B cell (primary cell): ENCODE measurements at places on chromosomes 12 and 14.

DNA sequence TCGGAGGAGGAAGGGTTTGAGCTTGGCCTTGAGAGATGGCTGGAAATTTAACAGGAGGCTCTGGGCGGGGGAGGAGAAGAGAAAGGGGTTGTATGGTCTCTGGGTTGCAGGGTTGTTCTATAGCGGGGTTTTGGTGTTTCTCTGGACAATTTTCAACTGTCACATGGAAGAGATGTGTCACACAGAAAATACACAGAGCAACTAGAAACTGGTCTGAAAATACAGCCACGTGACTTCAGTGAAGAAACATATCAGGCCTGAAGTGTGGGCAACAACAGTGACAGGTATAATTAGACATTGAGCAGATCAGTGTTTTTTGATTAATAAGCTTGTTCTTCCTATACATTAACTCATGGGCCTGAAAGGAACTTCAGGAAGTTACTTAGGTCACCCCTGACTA, 205.3 kb upstream of the HMGA2 start:
- no peaks in the 10 kb centered on the region for H3K36me3 ChIP-seq
- H3K27me3 ChIP-seq = no peaks in the 10 kb centered on the region
- H3K4me3 ChIP-seq = no peak overlapping the region
- no peak for DNase-seq

GRCh38 chr12:93292213-93292612, 85.5 kb upstream of the NUDT4 start:
- H3K36me3 ChIP-seq = no peaks in the 10 kb centered on the region
- no peak overlapping the region for H3K27ac ChIP-seq
- H3K27me3 ChIP-seq = no peaks in the 10 kb centered on the region
- H3K4me3 ChIP-seq = no peak overlapping the region
- DNase-seq = no peak
- peaks cover 8% of the 10 kb centered on the region for H3K4me1 ChIP-seq

DNA sequence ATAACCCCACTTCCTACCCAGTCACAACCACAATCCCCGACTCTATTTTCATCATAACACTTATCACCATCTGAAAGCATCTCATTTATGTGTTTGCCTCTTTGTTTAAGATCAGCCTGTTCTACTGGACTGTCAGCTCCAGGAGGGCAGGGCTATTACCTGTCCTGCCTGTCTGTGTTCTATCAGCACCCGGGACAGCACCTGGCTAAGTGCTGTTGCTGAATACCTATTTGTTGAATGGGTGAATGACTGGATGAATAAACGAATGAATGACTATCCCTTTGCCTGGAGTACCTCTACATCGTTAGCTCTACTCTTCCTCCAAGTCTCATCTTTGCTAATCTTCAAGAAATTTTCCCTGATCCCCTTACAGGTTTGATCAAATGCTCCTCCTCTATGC, 69.0 kb downstream of the WSCD2 start:
- no peak overlapping the region for H3K27ac ChIP-seq
- no peak for DNase-seq
- H3K27me3 ChIP-seq = peaks cover 3% of the 10 kb centered on the region
- H3K36me3 ChIP-seq = no peaks in the 10 kb centered on the region

DNA sequence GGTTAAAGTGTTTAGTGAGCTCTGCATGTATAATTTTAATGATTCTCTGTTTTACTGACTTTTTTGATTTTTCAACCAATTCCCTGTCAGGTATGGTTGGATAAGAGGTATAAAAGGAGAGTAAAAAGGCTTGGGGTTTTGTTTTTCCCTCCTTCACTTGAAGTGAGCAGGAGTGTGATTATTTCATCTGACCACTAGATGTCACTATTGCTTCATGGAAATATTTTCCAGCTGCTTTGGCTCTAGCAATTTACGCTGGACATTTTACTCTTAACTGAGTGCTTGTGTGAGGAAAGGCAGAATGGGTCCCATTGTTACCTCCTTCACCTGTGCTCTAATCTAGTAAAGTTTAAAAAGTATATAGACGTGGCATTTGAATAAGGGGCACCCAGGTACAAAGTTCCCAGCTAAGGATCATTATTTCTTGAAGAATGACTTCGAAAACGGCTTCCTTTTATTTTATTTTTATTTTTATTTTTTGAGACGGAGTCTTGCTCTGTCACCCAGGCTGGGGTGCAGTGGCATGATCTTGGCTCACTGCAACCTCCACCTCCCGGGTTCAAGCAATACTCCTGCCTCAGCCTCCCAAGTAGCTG, 66.5 kb downstream of the TBC1D30 start:
- H3K27ac ChIP-seq = no peak overlapping the region
- no peak overlapping the region for H3K4me3 ChIP-seq
- no peaks in the 10 kb centered on the region for H3K27me3 ChIP-seq
- no peaks in the 10 kb centered on the region for H3K36me3 ChIP-seq
- no peaks in the 10 kb centered on the region for H3K4me1 ChIP-seq

DNA sequence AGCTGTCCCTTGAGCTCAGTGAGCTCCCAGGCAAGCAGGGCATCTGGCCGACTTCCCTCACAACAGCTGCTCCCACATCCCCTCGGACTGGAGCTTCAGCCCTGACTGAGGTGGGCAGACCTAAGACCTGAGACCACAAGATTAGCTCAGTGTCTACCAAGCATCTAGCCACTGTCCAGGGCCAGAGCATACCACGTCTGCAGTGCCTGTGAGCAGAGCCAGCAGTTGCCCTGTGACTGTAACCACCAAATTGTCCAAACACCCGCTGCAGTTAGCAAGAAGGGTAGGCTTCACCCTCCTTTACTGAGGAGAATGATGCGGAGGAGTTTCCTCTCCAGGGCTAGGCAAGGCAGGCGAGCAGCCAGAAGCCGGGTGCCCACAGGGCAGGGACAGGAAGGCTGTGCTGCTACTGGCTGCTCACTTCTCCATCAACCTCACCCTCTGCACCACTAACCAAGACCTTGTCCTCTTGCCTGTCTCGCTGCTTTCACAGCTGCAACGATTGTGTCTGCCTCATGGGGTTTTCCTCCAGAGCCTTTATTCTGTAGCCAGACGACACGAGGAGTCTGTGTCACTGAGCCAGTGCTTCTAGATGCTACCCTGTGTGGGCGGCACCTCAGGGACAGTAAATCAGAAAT, 53.9 kb downstream of the ANAPC7 start:
- DNase-seq = peak; percentile 50
- H3K4me1 ChIP-seq = peaks cover 12% of the 10 kb centered on the region
- H3K27me3 ChIP-seq = no peaks in the 10 kb centered on the region
- H3K36me3 ChIP-seq = no peaks in the 10 kb centered on the region
- H3K4me3 ChIP-seq = no peak overlapping the region

DNA sequence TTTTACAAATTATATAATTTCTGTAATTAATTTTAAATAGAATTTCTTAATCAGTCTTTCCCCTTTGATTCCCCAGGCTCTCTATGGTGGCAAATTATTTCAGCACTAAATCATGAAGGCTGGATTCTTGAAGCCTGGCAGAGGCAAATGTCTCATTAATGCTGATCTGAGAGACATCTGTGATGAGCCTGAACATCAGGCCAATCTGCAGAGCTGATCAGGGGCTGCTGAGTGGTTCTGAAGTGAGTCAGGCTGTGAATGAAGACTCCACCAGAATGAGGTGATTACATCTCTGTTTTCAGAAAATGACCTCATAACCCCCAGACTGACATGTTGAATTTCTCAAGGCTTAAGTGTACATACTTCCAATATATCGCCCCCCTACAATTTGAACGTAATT, 124.2 kb upstream of the MIS18BP1 start:
- no peak for DNase-seq
- no peak overlapping the region for H3K27ac ChIP-seq
- no peaks in the 10 kb centered on the region for H3K27me3 ChIP-seq
- no peaks in the 10 kb centered on the region for H3K4me1 ChIP-seq
- H3K4me3 ChIP-seq = no peak overlapping the region

DNA sequence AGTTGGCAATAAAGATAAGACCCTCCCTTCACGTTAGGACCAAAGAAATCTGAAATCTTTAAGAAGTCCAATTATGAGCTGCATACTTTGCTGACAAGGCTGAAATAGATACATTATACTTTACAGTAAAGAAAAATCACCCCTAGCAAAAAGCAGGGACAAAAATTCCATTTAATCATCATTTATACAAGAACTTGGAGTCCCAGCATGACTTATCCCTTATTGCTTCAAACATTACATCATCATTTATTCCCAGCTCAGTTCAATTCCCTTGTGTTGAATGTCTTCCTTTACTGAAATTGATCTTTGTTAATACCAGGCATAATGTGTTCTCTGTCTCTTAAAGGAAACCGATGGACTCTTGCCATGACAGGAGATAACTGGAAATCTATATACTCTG, 449.6 kb upstream of the CCDC196 start:
- H3K27me3 ChIP-seq = peaks cover 5% of the 10 kb centered on the region
- DNase-seq = no peak
- H3K4me3 ChIP-seq = no peak overlapping the region

GRCh38 chr14:88143810-88144209, 138.9 kb downstream of the GPR65 start:
- no peaks in the 10 kb centered on the region for H3K27me3 ChIP-seq
- no peak overlapping the region for H3K4me3 ChIP-seq
- H3K36me3 ChIP-seq = no peaks in the 10 kb centered on the region
- H3K4me1 ChIP-seq = no peaks in the 10 kb centered on the region
- DNase-seq = no peak

- no peaks in the 10 kb centered on the region for H3K27me3 ChIP-seq
- no peak for DNase-seq
- peak overlapping the region; percentile 63 for H3K4me3 ChIP-seq
- peak overlapping the region; percentile 30 for H3K27ac ChIP-seq
- H3K4me1 ChIP-seq = peaks cover 34% of the 10 kb centered on the region
- H3K36me3 ChIP-seq = peaks cover 27% of the 10 kb centered on the region
Measured at GRCh38 chr12:56188778-56189098, 545 bp downstream of the SMARCC2 start.

- H3K27me3 ChIP-seq = no peaks in the 10 kb centered on the region
- no peak overlapping the region for H3K27ac ChIP-seq
- H3K36me3 ChIP-seq = no peaks in the 10 kb centered on the region
- DNase-seq = no peak
- H3K4me1 ChIP-seq = no peaks in the 10 kb centered on the region
Measured at GRCh38 chr12:111143271-111143670, 222.9 kb upstream of the MYL2 start.

DNA sequence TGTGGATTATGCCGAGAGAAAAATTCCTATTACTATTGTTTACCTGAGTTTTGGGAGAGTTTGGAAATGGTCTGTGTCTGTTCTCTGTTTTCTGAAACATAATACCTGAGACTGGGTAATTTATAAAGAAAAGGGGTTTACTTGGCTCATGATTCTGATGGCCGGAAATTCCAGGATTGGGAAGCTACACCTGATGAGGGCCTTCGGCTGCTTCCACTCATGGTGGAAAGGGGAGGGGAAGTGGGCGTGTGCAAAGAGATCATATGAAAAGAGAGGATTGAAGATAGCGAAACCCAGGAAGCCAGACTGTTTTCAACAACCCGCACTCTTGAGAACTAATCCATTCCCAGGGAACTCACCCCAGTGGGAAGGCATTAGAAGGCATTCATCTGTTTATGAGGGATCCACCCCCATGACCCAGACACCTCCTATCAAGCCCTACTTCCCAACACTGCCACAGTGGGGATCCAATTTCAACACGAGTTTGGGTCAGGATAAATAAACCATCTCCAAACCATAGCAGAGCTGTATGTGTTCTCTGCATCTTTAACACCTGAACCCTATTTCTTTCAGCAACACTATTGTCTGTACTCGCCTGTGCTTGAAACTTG, 51.1 kb downstream of the APAF1 start:
- H3K36me3 ChIP-seq = peaks cover 2% of the 10 kb centered on the region
- no peak overlapping the region for H3K4me3 ChIP-seq
- H3K4me1 ChIP-seq = no peaks in the 10 kb centered on the region
- no peak overlapping the region for H3K27ac ChIP-seq

DNA sequence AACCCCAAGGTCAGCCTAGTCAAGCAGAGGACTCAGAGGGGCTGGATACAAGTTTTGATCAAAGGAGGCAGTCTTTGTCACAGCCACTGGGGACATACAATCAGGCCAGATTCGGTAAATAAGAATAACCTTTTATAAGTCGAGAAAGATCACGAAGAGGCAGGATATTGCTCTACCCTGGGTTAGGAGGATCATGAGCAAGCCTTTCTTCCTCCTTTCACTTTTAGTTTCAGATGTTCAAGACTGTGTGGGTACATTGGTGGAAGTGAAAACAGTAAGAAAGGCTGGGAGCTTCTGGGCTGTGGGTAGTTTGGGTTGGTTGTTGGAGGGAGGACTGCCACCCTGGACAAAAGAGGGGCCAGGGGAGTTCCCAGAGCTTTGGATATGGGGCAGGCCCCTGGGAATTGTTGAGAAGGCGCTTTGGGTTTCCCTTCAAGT, 127.7 kb downstream of the SNAPC1 start:
- peaks cover 57% of the 10 kb centered on the region for H3K4me1 ChIP-seq
- H3K27me3 ChIP-seq = no peaks in the 10 kb centered on the region
- H3K36me3 ChIP-seq = no peaks in the 10 kb centered on the region
- H3K27ac ChIP-seq = peak overlapping the region; percentile 72
- no peak overlapping the region for H3K4me3 ChIP-seq

DNA sequence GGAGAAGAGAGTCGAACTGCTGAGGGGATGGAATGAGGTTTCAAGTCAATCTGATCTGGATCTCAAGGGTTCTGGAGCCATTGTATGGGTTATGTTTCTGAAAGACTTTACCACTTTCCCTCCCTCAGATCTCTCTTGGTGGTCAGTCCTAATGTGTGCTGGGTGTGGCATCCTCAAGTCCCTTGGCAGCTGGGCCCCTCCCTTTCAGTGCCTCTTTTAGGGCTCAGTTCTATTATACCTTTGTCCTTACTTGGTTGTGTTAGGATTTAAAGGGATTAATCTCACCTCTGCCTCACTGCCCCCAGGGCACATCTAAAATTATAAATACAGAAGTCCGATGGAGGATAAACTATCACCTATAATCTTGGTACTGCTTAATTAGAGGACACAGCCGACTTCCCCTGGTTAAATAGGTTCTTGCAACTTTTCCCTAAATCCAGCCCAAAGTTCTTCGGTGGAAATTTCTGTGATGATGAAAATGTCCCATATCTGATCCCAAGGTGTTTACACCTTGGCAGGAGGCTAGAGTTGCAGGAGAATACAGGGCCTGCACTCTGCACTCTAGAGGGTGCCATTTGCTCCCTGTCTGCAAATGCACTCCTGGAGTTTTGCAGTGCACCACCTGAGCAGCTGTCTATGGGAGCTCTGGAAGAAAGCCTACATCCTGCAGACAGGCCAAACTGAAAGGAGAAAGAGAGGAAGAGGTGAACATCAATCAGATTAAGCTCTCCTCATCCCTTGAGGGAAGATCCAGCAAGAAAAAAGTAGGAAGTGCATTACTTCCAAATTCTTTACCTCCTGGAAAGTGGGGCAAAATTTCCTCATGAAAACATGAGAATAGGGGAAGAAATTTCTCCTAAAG, 106.8 kb downstream of the NUAK1 start:
- no peaks in the 10 kb centered on the region for H3K36me3 ChIP-seq
- no peak for DNase-seq
- no peak overlapping the region for H3K4me3 ChIP-seq

GRCh38 chr12:14635776-14636175, 60.6 kb downstream of the GUCY2C start:
- H3K4me3 ChIP-seq = no peak overlapping the region
- DNase-seq = no peak

GRCh38 chr12:108666401-108666881, 32.7 kb upstream of the SELPLG start:
- H3K4me3 ChIP-seq = no peak overlapping the region
- no peak overlapping the region for H3K27ac ChIP-seq
- H3K27me3 ChIP-seq = no peaks in the 10 kb centered on the region
- no peak for DNase-seq

- no peak overlapping the region for H3K27ac ChIP-seq
- no peaks in the 10 kb centered on the region for H3K27me3 ChIP-seq
- H3K4me3 ChIP-seq = no peak overlapping the region
- no peak for DNase-seq
- H3K36me3 ChIP-seq = peaks cover 31% of the 10 kb centered on the region
Measured at GRCh38 chr12:27794818-27795584, 15.0 kb upstream of the MANSC4 start.

GRCh38 chr14:49621114-49621881, 699 bp downstream of the MGAT2 start:
- H3K4me1 ChIP-seq = peaks cover 31% of the 10 kb centered on the region
- no peaks in the 10 kb centered on the region for H3K27me3 ChIP-seq
- peaks cover 23% of the 10 kb centered on the region for H3K36me3 ChIP-seq
